ENCODE measurements at places on chromosomes 12 and 14.

DNA sequence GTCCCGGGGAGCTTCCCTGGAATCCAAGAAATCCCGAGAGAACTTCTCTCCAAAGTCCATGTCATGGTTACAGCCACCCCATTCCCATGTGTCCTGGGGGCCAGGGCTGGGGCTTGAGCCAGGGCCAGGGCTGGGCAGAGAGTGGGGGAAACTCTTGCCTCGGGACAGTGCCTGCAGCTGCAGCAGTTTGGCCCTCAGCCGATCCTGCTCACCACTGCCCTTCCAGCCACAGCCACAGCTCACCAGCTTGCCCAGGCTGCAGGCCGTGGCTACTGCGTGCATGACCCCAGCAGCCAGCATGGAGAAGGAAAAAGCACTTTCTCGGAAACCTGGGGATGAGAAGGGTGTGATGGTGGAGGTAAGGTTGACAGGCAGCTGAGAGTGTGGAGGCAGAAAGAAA is 3.5 kb downstream of the WNT10B start:
- DNase-seq, result no peak

DNA sequence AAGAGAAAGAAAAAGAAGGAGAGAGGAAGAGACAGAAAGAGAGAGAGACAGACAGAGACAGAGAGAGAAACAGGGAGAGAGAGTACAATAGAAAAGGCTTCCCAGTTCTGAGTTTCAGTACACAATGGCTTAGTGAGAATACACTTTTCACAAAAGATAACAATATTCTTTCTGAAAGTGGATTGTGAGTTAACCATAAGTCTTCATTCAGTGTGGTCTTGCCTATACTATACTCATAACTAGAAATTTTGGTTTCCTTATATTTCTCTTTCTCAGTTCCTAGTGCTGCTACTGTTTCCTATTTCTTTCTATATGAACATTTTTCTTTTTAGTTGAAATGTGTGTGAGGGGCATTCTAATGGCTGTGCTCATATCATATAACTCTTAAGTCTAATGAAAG is 9.3 kb downstream of the CD163L1 start:
- no peak for DNase-seq

- DNase-seq, result no peak
Observed at GRCh38 chr14:80313806-80314205, 102.5 kb upstream of the DIO2 start.

GRCh38 chr12:56578983-56579546 is 51.1 kb downstream of the BAZ2A start:
- DNase-seq, result no peak

GRCh38 chr12:54641554-54641953 is 6.6 kb downstream of the DCD start:
- no peak for DNase-seq

- no peak for DNase-seq
Observed at GRCh38 chr14:20827326-20827725, 24.7 kb upstream of the RNASE1 start.

DNA sequence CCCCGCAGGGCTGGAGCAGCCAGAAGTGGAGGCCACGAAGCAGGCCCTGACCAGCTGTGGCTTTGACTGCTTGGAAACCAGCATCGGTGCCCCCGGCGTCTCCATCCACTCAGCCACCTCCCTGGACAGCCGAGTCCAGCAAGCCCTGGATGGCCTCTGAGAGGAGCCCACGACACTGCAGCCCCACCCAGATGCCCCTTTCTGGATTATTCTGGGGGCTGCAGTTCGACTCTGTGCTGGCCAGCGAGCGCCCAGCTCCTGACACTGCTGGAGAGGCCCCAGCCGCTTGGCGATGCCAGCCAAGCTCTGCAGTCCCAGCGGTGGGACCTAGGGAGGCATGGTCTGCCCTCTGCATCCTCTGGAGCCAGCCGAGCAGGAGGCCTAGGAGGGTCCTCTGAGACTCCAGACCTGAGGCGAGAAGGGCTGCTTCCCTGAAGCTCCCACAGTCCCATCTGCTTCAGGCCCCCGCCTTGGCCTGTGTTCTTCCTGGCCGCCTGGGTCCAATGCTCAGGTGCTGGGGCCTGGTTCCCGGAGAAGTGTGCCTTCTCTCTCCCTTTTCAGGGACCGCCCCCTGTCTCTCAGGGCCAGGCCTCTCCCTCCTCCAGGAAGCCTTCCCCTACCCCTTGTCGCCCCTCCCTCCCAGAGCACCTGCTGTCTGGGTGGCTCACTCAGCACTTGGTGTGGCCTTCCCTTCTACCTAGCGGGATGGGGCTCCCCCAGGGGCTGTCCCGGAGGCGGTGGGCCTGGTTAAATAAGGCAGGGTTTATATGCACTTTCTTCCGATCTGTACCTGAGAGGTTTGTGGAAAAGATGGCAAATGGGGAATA is 23.0 kb downstream of the MVK start:
- DNase-seq, result no peak

DNA sequence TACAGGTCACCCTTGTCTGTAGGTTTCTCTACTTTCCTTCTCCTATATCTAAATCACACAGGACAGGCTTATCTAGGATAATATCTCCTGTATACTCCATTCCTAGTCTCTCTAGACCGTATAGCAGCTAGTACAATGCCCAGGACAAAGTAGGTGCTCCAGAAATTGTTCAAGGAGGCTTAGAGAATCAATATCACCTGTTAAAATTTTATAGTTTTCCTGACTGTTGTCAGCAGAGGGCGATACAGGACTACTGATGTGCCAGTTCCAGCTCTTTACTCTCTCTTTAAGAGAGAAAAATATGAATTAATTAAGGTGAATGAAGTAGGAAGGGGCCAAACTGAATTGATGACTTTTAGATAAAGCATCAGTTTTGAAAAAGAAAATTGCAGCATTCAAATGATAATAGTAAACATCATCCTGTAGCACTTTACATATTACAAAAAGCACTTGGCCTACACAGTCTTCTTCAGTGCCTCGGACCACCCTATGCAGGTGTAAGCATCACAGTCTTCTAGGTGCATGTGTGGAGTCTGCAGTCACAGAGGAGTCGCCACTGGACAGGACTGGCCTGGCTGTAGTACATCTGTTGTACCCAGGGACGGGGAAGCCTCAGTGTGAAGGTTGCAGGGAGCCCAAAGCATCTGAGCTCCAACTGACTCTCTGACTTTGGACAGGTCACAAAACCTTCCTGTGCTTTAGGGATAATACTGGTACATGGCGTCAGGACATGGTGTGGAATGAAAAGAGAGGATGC is 61.9 kb upstream of the MAX start:
- DNase-seq, result no peak

GRCh38 chr12:79635676-79636075 is 55.1 kb downstream of the PAWR start:
- DNase-seq, result peak; percentile 53

- no peak for DNase-seq
Observed at GRCh38 chr14:60169722-60170121, 4.5 kb upstream of the DHRS7 start.

DNA sequence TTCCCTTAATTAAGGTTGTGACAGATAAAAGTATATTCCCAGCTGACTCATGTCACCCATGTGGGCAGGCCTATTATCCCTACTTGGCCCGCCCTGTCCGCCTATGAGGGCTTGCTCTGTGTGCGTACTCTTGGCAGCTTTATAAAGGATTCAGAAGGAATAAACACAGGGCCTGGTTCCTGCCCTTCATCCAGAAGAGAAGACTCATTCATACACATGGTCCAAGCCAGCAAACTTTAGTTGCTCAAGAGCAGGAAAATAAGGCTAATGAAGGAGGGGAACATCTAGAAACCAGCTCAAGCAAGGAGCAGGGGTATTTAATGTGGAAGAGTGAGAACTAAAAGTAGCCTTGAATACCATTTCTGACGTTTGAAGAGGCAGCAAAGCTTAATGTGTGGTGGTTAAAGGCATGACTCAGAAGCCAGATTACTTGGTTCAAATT is 141.9 kb downstream of the CRADD start:
- no peak for DNase-seq

GRCh38 chr12:68113644-68114043 is 45.9 kb downstream of the IFNG start:
- DNase-seq, result no peak

- DNase-seq, result no peak
Observed at GRCh38 chr14:32609388-32609787, 280.3 kb downstream of the AKAP6 start.

GRCh38 chr14:63478010-63478409 is 65.2 kb downstream of the PPP2R5E start:
- no peak for DNase-seq

DNA sequence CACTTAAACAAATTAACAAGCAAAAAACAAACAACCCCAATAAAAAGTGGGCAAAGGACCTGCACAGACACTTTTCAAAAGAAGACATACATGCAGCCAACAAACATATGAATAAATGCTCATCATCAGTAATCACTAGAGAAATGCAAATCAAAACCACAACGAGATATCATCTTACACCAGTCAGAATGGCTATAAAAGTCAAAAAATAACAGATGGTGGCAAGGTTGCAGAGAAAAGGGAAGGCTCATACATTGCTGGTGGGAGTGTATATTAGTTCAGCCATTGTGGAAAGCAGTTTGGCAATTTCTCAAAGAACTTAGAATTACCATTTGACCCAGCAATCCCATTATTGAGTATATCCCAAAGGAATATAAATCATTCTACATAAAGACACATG is 34.6 kb upstream of the NT5DC3 start:
- no peak for DNase-seq

GRCh38 chr12:123089140-123089539 is 61.8 kb downstream of the PITPNM2 start:
- peak; percentile 21 for DNase-seq

- no peak for DNase-seq
Observed at GRCh38 chr12:90593596-90594295, 361.2 kb downstream of the CCER1 start.

DNA sequence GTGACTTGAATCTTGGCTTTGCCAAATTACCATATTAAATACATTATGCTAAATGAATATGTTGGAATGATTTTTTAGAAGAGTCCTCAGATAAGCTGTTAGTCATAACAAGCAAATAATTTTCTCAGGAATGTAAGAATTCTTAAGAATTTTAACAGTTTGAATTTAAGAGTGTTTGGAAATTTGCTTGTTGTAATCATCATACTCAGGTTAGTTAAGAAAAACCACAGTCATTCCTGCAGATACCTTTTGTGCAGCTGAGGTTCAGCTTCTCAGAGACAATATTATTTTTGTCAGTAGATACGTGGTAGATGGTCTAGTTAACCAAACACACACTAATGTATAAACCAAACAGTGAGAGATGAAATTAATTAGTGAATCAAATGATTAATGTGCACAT is 8.9 kb downstream of the WNK1 start:
- DNase-seq, result no peak

- DNase-seq, result no peak
Observed at GRCh38 chr14:68386950-68387779, 405.7 kb downstream of the ZFP36L1 start.

DNA sequence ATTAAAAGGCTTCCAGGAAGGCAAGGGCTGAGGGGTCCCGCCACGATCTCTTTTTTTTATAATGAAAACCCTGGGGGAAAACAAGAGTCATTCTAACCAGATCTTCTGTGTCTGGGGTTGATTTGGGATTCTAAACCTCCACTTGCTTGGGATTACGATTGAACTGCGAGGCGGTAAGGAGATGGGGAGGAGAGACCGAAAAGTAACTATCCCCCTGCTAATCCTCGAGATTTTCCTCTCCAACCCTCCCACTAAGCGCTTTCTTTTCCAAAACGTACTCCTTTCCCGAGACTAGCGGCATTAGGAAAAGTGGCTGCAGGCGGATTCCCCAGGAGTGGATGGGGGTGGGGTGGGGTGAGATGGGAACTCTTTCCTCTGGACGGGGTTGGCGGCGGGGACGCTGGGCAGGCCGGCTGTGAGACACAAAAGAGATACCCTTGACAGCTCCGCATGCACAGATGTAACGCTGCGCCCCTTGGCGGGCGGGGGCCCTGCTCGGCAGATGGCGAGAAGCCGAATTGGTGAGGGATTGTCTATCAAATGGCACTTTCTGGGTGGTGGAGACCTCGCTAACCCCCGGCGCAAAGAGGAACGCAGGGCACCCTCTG is 830 bp upstream of the SRRM4 start:
- no peak for DNase-seq

DNA sequence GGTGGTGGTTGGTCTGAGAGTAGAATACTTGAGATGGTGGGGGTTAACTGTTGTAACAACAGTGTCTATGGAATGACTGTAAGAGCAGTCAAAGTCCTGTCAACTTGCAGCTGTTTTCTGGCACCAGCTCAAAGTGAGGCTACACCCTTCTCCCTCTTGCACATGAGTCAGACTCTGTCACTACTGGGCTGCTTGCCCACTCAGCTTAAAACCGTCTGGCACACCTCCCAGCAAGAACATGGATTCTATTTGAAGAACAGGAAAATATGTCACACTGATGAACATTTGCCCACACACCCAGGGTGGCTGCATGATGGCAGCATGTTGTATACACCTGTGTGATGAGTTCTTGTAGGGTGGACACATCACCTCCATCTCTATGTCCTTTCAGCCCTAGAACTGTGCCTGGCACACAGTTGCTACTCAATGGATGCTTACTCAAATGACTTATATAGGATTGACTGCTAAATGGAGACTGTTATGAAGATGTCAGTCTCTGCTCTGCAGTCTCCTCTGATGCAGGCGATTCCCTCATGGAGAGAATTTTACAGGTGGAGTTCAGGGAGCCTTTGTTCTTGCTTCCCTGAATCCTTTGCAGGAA is 19.3 kb upstream of the SERPINA6 start:
- DNase-seq, result no peak

DNA sequence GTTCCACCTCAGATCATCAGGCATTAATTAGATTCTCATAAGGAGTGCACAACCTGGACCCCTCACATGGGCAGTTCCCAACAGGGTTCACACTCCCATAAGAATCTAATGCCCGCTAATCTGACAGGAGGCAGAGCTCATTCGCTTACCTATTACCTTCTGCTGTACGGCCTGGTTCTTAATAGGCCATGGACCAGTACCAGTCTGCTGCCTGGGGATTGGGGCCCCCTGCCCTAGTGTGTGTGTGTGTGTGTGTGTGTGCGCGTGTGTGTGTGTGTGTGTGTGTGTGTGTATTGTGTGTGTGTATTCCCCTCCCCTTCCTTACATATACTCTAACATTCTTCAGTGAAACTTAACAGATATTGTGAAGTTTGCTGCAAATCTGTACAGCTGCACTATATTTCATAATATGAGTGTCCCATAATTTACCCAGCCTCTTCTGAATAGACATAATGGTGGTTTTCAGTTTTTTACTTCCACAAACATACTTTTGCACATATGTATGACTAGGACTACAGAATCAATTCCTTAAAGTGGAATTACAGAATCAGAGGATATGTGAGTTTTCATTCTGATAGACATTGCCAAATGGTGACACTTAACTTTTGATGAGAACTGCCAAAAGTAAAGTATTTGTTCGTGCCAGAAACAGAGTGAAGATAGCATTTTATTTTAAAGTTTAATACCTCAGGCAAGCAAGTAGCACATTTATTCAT is 205.2 kb upstream of the EEA1 start:
- DNase-seq, result no peak

- no peak for DNase-seq
Observed at GRCh38 chr14:87767567-87767901, 225.4 kb downstream of the GALC start.

- peak; percentile 41 for DNase-seq
Observed at GRCh38 chr12:4567073-4567881, 5.3 kb downstream of the DYRK4 start.

GRCh38 chr14:105074601-105075053 is 9.4 kb upstream of the GPR132 start:
- no peak for DNase-seq

- no peak for DNase-seq
Observed at GRCh38 chr12:88431246-88431645, 149.0 kb downstream of the KITLG start.

GRCh38 chr12:93857991-93858447 is 180.8 kb downstream of the CRADD start:
- no peak for DNase-seq

Measured in GF-D8 (cell line).